ENCODE measurements at places on chromosomes 11 and 22. TPM values are rescaled to one million over a fixed set of nuclear protein-coding genes. Genes with fewer than 3 reads are reported as not detected.

The PRRG4 gene
- total RNA-seq: 0.70 TPM

The DNHD1 gene
- total RNA-seq: 6.6 TPM

The AP5B1 gene
- 8.7 TPM for total RNA-seq

The SRSF8 gene
- total RNA-seq: 26.3 TPM

The DCPS gene
- total RNA-seq: 10.0 TPM
